ENCODE measurements at places on chromosomes 6 and 20. TPM values are rescaled to one million over a fixed set of nuclear protein-coding genes. Genes with fewer than 3 reads are reported as not detected.

Gene C20orf202
- not detected for total RNA-seq

Gene MATN4
- total RNA-seq = 0.64 TPM

Gene SIRPA
- not detected for total RNA-seq

Gene OXT
- not detected for total RNA-seq

Gene PHF3
- 48.2 TPM for total RNA-seq

Gene SEMG1
- not detected for total RNA-seq

Gene SYCP2L
- total RNA-seq = 0.37 TPM

Gene AGPAT4
- total RNA-seq = 4.1 TPM

Gene OR12D3
- total RNA-seq = not detected

Gene MOCS3
- 4.6 TPM for total RNA-seq

Gene PAX1
- not detected for total RNA-seq

Gene PLA2G7
- not detected for total RNA-seq

Gene SIRPB1
- total RNA-seq = 6.0 TPM

Gene PGC
- not detected for total RNA-seq

Gene GGTLC1
- total RNA-seq = not detected

Gene MRS2
- total RNA-seq = 22.1 TPM

Gene PTP4A1
- total RNA-seq = 63.6 TPM

Gene CST5
- not detected for total RNA-seq

Gene SSR1
- 119 TPM for total RNA-seq

Gene ACTR5
- total RNA-seq = 9.5 TPM

Gene HELZ2
- total RNA-seq = 139 TPM

Gene SIRPB2
- not detected for total RNA-seq

Gene NFATC2
- 59.0 TPM for total RNA-seq

Gene CALHM4
- total RNA-seq = not detected

Gene ESR1
- 0.21 TPM for total RNA-seq

Gene KHDC3L
- total RNA-seq = not detected

Gene TRDN
- total RNA-seq = not detected

Gene BPI
- not detected for total RNA-seq
